ENCODE measurements at places on chromosomes 3 and 15. TPM values are rescaled to one million over a fixed set of nuclear protein-coding genes. Genes with fewer than 3 reads are reported as not detected.

Gene SEMA6D
- 42.8 TPM for total RNA-seq

Gene GP9
- 0.53 TPM for total RNA-seq

Gene LMOD3
- 0.09 TPM for total RNA-seq

Gene LRRK1
- 24.9 TPM for total RNA-seq

Gene PLA2G4E
- not detected for total RNA-seq

Gene ZNF80
- not detected for total RNA-seq

Gene PXYLP1
- total RNA-seq = 13.5 TPM

Gene CHDH
- 7.3 TPM for total RNA-seq

Gene ARMC8
- total RNA-seq = 48.9 TPM

Gene EFHB
- 8.4 TPM for total RNA-seq

Gene REC114
- total RNA-seq = not detected

Gene KY
- total RNA-seq = 3.3 TPM

Gene EPHB3
- total RNA-seq = 15.2 TPM

Gene MORC1
- total RNA-seq = not detected

Gene MINDY4B
- total RNA-seq = not detected

Gene SLC28A1
- total RNA-seq = 0.45 TPM

Gene GOLGA8F
- not detected for total RNA-seq

Gene XRN1
- 72.8 TPM for total RNA-seq

Gene CPNE9
- not detected for total RNA-seq
